ENCODE measurements at places on chromosomes 3 and 15. TPM values are rescaled to one million over a fixed set of nuclear protein-coding genes. Genes with fewer than 3 reads are reported as not detected.

The GOLGA8G gene
- not detected for total RNA-seq

The DNAH1 gene
- total RNA-seq: 8.7 TPM

The AADAC gene
- total RNA-seq: not detected

The REC114 gene
- not detected for total RNA-seq

The IQCF5 gene
- total RNA-seq: not detected

DNA sequence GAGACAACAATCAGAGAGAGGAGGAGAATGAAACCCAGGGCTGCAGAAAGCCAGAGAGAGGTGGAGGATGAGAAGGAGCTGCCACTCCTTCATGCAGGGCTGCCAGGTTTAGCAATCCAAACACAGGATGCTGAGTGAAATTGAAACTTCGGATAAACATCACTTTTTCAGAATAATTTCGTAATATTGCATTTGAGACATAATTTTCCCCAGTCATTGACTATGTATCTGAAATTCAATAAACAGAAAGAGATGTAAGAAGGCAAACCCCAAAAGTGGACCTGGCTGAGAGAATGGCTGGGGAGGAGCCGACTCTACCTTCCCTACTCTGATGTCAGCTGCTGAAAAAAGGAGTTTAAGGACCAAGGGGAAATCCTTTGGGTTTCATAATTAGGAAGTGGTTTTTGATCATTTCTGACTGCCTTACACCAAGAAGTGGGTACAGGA is 33.8 kb downstream of the SLC9A9 start:
- no peak for DNase-seq

DNA sequence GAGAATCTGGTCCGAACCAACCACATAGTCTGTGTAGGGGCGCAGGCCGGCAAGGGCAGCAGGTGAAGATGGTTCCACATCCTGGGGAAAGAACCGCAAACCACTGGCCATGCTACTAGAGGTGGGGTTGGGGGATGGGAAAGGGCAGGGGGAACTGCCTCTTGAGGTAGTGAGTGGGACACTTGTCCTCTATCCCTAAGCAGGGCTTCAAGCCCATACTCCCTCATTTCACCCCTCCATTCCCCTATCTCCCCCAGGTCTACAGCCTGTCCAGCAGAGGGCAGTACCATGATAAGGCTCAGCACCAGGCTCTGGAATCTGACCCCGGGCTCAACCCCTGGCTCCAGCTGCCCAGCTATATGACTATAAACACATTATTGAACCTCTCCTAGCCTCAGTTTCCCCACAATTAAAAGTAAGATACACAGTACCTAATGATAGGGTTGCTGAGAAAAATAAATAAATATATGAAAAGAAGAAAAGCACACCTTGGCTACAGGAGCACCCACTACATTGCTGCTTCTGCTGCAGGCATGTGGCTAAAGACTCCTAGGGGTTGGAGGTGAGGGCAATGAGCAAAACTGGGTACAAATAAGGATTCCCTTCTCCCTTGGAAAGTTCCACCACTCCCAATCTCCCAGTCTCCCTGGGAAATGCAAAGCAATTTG is 6.3 kb downstream of the GORASP1 start:
- DNase-seq: peak; percentile 95

DNA sequence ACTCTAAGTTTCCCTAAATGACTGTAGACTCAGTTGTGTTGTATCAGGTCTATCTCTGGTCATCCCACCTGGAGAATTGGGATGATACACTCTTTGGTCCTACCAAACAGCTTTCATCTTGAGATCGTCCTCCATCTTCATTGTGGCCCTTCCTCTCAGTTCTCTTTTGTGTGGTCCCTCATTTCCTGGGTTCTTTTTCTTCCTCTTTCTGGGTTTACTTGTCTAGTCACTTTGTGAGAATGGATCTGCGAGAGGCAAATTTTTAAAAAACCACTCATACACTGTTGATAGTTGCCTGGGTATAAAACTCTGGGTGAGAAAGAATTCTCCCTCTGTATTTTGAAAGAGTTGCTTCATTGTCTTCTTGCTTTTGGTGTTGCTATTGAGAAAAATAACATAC is 6.0 kb upstream of the AMOTL2 start:
- DNase-seq: no peak

GRCh38 chr3:71672340-71672739 is 52.9 kb downstream of the EIF4E3 start:
- DNase-seq: no peak

- no peak for DNase-seq
Observed at GRCh38 chr3:184944241-184944640, 132.3 kb downstream of the VPS8 start.

- DNase-seq: peak; percentile 93
Observed at GRCh38 chr15:89813381-89814111, 1.1 kb downstream of the ANPEP start.

DNA sequence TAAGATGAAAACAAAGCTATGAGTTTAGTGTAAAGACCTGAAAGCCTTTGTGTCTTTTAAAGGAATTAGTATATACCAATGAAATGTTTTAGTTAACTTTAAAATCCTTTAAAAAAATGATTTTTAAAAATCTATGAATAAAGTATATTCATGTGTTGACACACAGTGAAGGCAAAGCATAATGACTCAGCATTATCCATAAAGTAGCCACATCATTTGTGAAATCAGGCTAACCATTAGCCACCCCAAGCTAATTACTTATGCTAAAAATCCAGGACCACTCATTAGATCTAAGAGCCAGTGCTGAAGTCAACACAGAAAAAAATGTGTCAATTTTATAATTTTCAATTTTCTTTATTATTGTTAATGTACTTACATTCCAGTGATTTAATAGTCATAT is 310.2 kb downstream of the TBC1D5 start:
- DNase-seq: no peak
